ENCODE measurements at places on chromosomes 7 and 10.

GRCh38 chr10:7085913-7086589, 324.8 kb downstream of the SFMBT2 start:
- no peak for DNase-seq

GRCh38 chr10:7666253-7667023, at the start of gene ITIH5:
Gene ITIH5, minus strand, starts transcription at chr10:7666966. Its CDS starts 74 bp downstream, at chr10:7666892.
- no peak for DNase-seq

GRCh38 chr10:25820874-25821273, 113.2 kb upstream of the MYO3A start:
- no peak for DNase-seq

DNA sequence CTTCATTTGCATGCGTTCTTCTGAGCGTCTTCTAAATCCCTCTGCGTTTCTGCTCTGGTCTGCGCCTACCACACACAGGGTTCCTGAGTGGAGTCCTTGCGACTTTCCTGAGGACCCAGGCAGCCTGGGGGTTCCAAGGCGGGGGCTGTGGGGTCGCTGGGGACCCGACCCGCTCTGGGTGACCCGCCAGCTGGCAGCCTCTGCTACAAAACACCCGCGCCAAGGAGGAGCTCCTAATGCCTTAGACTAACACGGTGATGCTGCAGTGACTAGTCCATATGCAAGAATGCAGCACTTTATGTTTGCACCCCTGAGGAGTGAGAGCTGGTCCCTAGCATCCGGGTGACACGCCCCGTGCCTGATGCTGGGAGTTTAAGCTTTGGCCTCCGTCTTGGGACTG, 367.0 kb upstream of the POM121L12 start:
- no peak for DNase-seq

DNA sequence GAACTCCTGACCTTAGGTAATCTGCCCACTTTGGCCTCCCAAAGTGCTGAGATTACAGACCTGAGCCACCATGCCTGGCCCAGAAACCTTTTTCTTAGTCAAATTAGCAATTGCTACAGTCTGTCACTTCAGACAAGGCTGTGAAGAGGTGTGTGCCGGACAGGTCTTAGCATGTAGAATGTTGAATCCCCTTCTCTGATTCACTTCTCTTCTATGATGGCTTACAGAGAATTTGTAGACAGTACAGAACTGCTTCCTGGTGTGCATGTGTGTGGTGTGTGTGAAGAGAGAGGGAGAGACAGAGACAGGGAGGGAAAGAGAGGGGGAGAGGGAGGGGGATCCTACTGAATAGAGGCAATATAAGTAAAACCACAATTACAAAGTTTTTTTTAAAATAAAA, 150.4 kb downstream of the PARD3 start:
- no peak for DNase-seq

DNA sequence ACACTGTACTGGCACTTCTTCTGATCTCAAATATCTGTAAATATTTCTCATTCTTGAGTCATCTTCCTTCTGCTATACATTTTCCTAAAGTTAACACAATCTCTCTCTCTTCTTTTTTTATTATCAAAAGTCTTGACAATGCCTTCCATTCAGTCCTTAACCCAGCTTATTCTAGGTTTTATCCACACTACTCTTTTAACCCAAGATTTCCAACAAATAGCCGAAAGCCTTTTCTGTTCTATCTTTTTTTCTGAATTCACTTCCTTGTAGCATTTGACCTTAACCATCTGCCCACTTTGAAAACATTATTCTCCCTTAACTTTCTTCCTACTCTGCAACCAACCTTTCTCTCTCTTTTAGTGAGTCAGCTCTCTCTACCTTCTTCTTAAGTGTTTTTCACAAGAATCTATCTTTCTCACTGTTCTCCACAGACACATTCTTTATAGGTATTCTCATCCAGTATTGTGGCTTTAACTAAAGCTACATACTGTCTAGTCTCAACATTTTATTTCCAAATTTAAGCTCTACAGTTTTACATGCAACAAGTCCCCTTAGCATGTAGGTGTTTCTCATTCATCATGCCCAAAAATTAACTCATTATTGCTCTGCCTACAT, 915.6 kb downstream of the KCNMA1 start:
- DNase-seq = no peak

DNA sequence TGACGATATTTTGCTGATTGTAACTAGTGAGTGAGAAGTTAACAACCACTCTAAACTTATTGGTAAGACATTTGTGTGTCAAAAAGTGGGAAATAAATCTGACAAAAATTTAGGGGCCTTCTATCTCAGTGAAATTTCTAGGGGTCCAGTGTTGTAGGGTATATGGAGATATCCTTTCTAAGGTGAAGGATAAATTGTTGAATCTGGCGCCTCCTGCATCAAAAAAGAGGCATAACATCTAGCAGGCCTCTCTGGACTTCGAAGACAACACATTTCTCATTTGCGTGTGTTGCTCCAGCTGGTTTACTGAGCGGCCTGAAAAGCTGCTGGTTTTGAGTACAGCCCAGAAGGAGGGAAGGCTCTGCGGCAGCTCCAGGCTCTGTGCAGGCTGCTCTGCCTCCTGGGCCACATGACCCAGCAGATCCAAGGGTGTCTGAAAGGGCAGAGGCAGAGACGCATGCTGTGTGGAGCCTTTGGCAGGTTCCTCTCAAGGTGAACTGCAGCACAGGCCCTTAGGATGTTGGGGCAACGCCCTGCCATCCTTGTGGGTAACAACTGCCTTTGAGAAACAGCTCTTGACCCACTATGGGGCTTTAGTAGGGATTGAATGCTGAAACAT, 72.4 kb downstream of the LMBR1 start:
- DNase-seq = no peak

GRCh38 chr7:134695321-134695860, 48.7 kb downstream of the BPGM start:
- no peak for DNase-seq

DNA sequence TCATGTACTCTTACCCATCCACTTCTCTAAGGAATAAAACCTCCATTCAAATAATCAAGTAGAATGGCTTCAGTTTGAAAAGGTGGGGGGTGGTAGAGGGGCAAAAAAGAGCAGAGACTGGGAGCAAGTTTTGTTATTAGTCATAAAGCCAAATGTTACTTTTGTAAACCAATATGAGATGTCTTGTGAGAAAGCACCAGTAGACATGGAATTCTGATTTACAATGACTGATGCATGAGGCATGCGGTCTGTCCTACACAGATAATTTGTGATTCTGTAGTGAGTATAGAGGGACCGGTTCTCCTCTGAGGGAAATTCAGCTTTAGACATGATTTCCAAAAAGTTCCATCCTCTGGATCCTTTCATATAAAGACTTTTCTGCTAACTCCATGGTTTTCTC, 12.9 kb upstream of the ABCA13 start:
- DNase-seq = no peak

- no peak for DNase-seq
Observed at GRCh38 chr10:11610826-11611247, 613 bp downstream of the USP6NL start.

DNA sequence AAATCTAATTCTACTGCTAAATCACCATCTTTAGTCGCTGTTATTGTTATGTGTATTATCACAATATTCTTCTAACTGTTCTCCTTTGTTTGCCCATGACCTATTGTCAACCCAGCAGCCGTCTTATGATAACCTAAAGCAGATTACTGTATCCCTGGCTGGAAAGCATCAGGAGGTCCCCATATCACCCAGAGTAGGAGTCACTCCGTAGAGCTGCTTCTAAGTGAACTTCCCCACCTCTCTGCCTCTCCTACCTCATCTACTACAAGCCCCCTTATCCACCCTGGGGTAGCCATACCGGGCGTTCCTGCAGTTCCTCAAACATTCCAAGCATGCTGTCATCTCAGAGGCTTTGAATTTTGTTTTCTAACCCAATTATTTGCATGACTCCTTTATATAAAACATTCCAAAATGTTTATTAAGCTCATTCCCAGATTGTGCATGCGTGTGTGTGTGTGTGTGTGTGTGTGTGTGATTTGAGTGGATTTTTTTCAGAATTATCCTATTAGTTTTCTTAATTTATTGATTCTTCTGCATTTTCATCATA, 39.7 kb downstream of the POU6F2 start:
- DNase-seq = no peak

- DNase-seq = no peak
Observed at GRCh38 chr7:22252936-22253536, 103.9 kb downstream of the RAPGEF5 start.

- no peak for DNase-seq
Observed at GRCh38 chr7:6614953-6615722, at the start of gene ZNF853. Gene ZNF853, plus strand, starts transcription at chr7:6615610. Its CDS starts 565 bp downstream, at chr7:6616175.

DNA sequence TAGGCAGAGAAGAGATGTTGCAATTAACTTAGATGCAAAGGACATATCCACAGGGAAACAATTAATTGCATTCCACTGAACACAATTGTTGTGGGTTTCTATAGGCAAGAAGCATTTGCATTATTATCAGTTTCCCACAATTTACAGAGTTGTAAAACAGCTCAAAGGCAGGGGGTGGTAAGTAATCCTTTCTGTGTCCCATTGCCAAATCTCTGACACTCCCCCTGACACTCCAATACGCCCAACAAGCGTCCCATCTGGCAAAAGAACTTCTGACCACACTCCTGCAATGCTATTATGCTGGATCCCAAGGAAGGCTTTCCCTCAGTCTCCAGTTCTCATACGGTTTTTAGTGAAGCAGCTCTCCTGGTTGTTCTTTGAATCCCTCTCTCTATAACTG, 179.8 kb downstream of the CXCL12 start:
- no peak for DNase-seq

- DNase-seq = no peak
Observed at GRCh38 chr7:34755008-34755407, 97.0 kb downstream of the NPSR1 start.

GRCh38 chr10:62851442-62851841, 35.3 kb upstream of the EGR2 start:
- DNase-seq = no peak

DNA sequence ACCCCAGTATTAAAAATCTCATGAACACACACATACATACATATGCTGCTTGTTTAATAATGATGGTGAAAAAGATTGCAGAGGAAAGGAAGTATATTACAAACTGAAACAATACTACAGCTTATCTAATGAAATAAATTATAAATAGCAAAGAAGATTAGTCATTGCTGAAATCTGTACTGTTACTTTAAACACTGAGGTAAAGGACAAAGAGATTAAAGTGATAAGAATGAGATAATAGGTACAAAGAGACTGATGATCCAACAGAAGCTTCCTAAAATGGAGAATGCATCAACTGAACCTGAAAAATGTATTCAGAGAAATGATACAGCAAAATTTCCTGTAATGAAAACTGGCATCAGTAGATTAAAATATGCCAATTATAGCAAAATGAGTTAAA, 91.5 kb upstream of the KCND2 start:
- DNase-seq = no peak

DNA sequence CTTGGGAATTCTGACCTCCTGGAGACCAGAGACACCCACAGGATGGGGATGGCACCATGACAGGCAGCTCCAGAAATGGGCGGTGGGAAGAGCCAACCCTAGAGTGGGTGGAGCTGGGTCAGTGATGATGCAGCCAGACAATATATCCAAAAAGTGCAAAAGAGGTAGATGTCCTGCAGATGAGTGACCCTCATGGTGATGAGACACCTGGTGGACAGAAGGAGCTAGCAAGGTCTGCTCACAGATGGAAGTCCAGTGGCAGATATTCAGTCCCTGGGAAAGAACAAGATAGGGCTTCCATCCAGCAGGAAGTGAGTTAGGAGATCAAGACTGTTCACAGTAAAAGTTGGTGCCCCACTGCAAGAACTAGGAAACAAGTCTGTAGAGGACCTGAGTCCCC, 19.2 kb upstream of the GRB10 start:
- no peak for DNase-seq

DNA sequence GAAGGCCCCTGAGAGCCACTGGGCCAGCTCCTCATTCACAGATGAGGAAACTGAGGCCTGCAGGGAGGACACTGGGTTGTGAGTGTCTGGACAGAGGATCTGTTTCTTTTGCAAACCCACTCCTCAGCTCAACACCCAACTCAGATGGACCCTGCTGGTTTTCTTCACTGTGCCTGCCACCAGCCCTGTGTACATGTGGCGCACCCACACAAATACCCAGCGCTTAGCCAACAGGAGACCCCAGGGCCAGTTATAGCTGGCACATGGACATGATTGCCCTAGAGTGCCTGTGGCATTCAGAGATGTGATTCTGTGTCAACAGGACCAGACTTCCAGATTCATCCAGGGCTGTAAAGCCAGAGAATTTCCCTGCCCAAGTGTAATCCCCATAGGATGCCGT, 12.4 kb downstream of the PODXL start:
- no peak for DNase-seq

Measured in stimulated activated CD8-positive, alpha-beta memory T cell treated with anti-CD3 and anti-CD28 coated beads, Interleukin-4, amount 100 ng/mL, for 4 hours (primary cell).